ENCODE measurements at places on chromosomes 5 and 9. TPM values are rescaled to one million over a fixed set of nuclear protein-coding genes. Genes with fewer than 3 reads are reported as not detected.

Gene PAEP
- total RNA-seq = not detected

Gene PCDHGA10
- total RNA-seq = 0.35 TPM

Gene RAD23B
- total RNA-seq = 137 TPM

Gene PDE8B
- 0.03 TPM for total RNA-seq

Gene CAMLG
- total RNA-seq = 41.1 TPM

Gene CER1
- total RNA-seq = 1,033 TPM

Gene TOR4A
- 21.3 TPM for total RNA-seq

Gene KCNMB1
- not detected for total RNA-seq

Gene MUSK
- not detected for total RNA-seq

Gene SV2C
- under 0.01 TPM for total RNA-seq

Gene ANKRD18A
- total RNA-seq = 0.35 TPM
